Trophoblast cell (in vitro differentiated cells and primary cell): ENCODE measurements at places on chromosomes 12 and 14.
A peak's percentile ranks its signal among the peaks of the same experiment; 100 is the strongest.

- no peaks in the 10 kb centered on the region for H3K27me3 ChIP-seq
- H3K4me1 ChIP-seq: peaks cover 2% of the 10 kb centered on the region
- no peaks in the 10 kb centered on the region for H3K36me3 ChIP-seq
- no peak overlapping the region for H3K27ac ChIP-seq
- no peak for DNase-seq
These were observed 106.9 kb downstream of the STXBP6 start for GRCh38 chr14:24943024-24943423.

DNA sequence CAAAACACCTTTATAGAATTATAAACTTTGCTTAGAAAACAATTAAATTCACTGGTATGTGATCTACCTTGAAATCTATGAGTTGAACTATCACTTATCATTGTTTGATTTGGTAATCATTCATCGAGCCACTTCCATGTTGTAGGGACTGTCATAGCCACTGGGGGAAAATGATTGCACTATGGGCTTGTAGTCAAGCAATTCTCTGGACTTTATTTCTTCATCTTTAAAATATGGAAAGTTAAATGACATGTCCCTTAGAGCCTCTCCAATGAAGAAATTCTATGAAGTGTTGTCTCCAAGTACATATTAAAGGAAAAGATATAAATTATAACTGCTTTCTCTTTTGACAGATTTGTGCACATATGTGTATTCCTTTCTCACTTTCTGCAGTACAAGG, 97.3 kb downstream of the NELL2 start:
- no peaks in the 10 kb centered on the region for H3K36me3 ChIP-seq
- H3K4me3 ChIP-seq: no peak overlapping the region
- H3K4me1 ChIP-seq: no peaks in the 10 kb centered on the region

GRCh38 chr12:24695657-24696329, 253.1 kb downstream of the BCAT1 start:
- no peak overlapping the region for H3K4me3 ChIP-seq
- no peaks in the 10 kb centered on the region for H3K4me1 ChIP-seq
- no peaks in the 10 kb centered on the region for H3K27me3 ChIP-seq
- no peak overlapping the region for H3K27ac ChIP-seq
- DNase-seq: no peak

- no peak overlapping the region for H3K27ac ChIP-seq
- H3K4me1 ChIP-seq: peaks cover 10% of the 10 kb centered on the region
- no peaks in the 10 kb centered on the region for H3K36me3 ChIP-seq
- no peak for DNase-seq
These were observed 88.8 kb upstream of the DIO3 start for GRCh38 chr14:101472518-101472849.

GRCh38 chr12:32309811-32310736, 89.3 kb upstream of the FGD4 start:
- H3K27me3 ChIP-seq: no peaks in the 10 kb centered on the region
- H3K36me3 ChIP-seq: no peaks in the 10 kb centered on the region
- no peaks in the 10 kb centered on the region for H3K4me1 ChIP-seq
- H3K27ac ChIP-seq: no peak overlapping the region

DNA sequence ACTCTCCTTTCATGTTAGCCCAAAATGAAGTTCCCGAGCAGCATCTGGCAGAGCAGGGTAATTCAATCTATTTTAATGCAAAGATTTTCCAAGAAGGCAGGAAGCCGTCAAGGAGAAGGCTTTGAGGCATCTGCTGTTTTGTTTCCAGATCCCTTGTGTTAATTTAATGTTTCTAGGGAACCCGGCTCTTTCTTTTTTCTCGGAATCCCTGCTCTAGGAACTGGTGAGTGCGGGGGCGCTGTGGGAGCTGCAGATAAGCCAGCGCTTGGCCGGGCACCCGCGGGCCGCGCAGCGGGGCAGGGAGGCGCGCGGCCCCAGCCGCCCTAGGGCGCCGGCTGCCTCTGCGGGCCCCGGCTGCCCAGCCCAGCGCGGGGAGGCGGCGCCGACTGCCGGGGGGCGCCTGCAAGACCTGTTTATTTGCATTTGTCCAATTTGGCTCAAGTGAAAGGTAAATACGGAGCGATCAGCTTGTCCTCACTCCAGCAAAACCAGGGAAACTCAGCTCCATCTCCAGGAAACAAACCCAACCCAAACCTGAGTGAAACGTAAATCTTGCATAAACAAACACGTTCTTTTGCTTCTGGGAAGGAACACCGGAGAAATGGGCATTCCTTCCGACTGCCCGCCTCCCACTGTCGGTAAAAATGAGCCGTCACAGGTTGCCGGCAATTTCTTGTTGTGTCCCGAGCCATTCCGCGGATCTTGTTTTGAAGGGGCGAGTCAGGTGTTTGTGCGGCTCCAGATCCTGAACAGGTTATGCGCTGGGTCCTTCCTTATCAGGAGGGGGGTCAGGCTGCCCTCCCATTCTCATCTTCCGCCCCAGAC, 65.1 kb downstream of the CRADD start:
- H3K36me3 ChIP-seq: no peaks in the 10 kb centered on the region
- H3K27me3 ChIP-seq: no peaks in the 10 kb centered on the region
- H3K4me3 ChIP-seq: peak overlapping the region; percentile 74
- H3K27ac ChIP-seq: peak overlapping the region; percentile 60
- peak; percentile 65 for DNase-seq

- H3K27me3 ChIP-seq: no peaks in the 10 kb centered on the region
- H3K27ac ChIP-seq: no peak overlapping the region
- H3K4me3 ChIP-seq: no peak overlapping the region
- no peak for DNase-seq
- H3K36me3 ChIP-seq: no peaks in the 10 kb centered on the region
These were observed 462.5 kb downstream of the NAV3 start for GRCh38 chr12:78293059-78293686.

- no peak overlapping the region for H3K4me3 ChIP-seq
- DNase-seq: no peak
- H3K36me3 ChIP-seq: no peaks in the 10 kb centered on the region
- H3K27ac ChIP-seq: no peak overlapping the region
- H3K4me1 ChIP-seq: peaks cover 2% of the 10 kb centered on the region
These were observed 27.5 kb downstream of the A2ML1 start for GRCh38 chr12:8849876-8850275.

- H3K4me3 ChIP-seq: no peak overlapping the region
- no peaks in the 10 kb centered on the region for H3K36me3 ChIP-seq
These were observed 487.5 kb upstream of the TMEM132C start for GRCh38 chr12:127779301-127780045.

DNA sequence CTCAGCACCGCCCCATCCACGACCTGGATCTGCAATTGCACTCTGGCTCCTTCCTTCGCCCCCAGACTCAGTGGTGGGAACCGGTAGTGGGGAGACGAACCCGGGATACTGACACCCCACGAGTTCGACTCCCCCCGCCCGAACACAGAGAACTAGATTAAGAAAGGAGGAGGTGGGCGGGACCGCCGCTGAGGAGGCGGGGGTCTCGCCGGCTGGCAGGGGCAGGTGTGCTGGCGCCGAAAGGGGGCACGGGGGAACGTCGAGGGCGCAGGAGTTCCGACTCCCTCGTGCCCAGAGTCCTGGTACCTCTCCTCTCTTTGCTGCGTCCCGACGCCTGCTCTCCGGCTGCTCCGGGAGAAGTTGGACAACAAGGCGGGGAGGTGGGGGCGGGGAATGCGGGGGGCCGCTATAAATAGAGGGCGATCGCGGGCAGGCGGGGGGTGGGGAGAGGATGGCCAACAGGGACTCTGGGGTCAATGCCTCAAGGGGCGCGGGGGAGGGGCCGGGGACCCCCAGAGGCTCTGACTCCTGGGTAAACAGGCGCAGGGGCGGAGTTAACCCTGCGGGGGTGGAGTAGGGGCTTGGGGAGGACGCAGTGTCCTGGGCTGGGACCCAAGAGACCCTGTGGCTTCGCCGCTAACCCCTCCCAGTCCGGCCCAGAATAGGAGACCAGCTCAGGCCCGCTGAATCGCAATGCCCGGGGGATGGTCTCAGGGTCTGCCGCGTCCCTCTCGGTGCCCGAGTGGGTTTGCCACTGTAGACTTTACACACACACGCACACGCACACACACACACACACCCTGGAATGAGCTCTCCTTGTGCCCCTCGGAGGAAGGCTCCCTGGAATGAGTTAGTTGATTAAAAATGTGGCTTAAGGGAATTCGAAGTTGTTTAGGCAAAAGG, 761 bp upstream of the NDRG2 start:
- H3K27ac ChIP-seq: no peak overlapping the region
- peaks cover 27% of the 10 kb centered on the region for H3K4me1 ChIP-seq
- H3K4me3 ChIP-seq: peak overlapping the region; percentile 75
- H3K27me3 ChIP-seq: no peaks in the 10 kb centered on the region
- DNase-seq: no peak

GRCh38 chr14:54762296-54762695, 140.3 kb downstream of the GCH1 start:
- H3K4me1 ChIP-seq: peaks cover 6% of the 10 kb centered on the region
- H3K27ac ChIP-seq: no peak overlapping the region
- H3K27me3 ChIP-seq: no peaks in the 10 kb centered on the region
- peaks cover 42% of the 10 kb centered on the region for H3K36me3 ChIP-seq

DNA sequence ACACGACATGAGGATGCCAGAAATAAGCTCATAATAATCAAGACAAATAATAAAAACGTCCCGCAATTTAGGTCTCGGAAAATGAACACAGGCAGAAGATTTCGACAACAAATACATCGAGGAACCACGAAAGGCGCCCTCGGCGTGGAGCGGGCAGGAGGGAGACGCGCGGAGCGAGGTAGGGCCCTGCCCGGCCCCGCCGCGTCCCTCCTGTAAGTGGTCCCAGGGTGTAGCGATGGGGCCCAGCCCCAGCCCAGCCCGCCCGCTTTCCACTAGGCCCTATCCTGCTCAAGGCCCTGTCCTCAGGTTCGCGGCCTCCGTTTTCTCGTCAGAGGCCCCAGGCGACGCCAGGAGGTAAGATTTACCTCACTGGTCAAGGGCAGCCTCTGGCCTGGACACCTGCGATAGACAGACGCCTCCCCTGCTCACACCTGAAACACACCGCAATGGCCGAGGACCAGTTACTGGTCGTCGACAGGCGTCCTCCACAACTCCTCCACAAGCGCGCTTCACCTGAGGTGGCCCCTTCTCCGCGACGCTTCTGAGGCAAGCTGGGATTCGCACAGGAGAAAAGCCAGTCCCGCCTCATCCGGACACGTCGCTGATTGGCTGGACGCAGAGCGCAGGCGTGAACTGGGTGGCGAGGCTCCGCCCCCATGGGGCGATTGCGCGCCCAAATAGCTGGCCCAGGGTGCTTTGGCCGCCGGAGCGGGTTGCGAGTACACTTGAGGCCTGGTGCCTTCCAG, at the start of gene SYCP3:
Gene SYCP3 (minus strand): TSS at position 543 of the 746 bp plus-strand sequence. CDS start 1,527 bp downstream, outside the sequence.
- no peak within 1 kb of the TSS for H3K4me3 ChIP-seq
- no peaks in the 10 kb centered on the region for H3K27me3 ChIP-seq
- H3K36me3 ChIP-seq: peaks cover 2% of the 10 kb centered on the region
- no peak within 1 kb of the TSS for H3K27ac ChIP-seq
- no peaks in the 10 kb centered on the region for H3K4me1 ChIP-seq
- no peak for DNase-seq

DNA sequence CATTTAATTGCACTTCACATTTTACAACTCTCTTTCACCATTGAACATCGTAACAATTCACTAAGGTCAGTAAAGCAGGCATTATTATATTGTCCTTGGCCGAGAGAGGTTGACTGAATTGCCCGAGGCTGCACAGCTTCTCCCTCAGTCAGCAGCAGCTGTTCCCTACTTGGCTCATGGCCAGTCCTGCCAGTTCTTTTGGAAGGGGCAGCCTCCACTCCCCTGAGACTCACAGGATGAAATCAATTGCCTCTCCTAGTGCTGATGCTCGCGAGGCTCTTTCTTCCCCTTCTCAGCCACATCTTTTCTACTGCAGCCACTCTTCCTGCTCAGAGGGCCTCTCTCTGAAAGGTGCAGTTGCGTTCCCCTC, 79.9 kb upstream of the KCNA1 start:
- H3K4me3 ChIP-seq: no peak overlapping the region
- no peak overlapping the region for H3K27ac ChIP-seq

GRCh38 chr12:27107986-27108385, 25.6 kb upstream of the C12orf71 start:
- no peak overlapping the region for H3K4me3 ChIP-seq
- no peaks in the 10 kb centered on the region for H3K36me3 ChIP-seq
- no peak for DNase-seq

DNA sequence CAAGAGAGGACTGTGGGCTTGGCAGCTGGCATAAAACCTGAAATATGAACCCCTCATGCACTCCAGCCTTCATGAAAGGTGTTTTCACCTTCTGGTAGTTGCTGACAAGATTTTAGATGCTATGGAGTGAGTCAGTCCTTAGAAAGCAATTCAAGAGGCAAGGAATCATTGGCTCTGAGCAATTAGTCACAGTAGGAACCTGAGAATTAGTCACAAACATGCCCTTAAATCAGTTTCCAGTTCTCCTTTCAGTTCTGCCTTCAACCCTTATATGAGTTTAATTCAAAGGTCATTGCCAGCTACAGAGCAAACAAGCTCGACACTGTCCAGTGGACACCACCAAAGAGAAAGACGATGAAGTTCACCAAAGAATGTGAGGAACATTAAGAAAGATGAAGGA, 472.3 kb downstream of the GLT1D1 start:
- H3K4me1 ChIP-seq: no peaks in the 10 kb centered on the region
- no peak overlapping the region for H3K27ac ChIP-seq
- H3K4me3 ChIP-seq: no peak overlapping the region
- DNase-seq: no peak

GRCh38 chr12:46553911-46554310, 181.3 kb upstream of the SLC38A2 start:
- H3K27ac ChIP-seq: no peak overlapping the region
- no peaks in the 10 kb centered on the region for H3K27me3 ChIP-seq
- no peak overlapping the region for H3K4me3 ChIP-seq
- H3K36me3 ChIP-seq: no peaks in the 10 kb centered on the region
- no peak for DNase-seq
- H3K4me1 ChIP-seq: peaks cover 1% of the 10 kb centered on the region

DNA sequence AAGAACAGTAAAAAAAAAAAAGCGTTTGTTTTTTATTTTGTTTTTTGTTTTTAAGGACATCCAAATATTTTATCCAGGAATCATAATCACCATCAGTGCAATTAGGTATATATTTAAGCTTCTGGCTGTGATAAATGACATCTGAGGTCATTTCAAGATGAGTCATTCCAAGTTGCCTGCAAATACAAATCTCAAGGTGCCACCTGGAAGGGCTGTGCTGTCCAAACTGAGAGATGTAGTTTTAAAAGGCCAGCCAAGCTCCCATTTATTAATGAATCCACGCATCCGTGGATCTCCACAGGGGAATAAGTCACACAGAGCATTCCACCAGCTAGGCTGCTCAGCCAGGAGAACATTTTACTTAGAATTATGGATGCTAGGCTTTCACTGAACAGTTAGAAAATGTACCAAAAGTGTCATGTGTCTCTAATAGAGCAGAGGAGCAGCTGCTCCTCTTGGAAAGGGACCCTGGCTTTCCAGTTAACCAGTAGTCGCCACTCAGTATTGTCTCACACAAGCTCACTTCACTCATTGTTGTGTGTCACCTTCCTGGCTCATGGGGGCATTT, 1151.4 kb upstream of the TMEM132C start:
- H3K4me3 ChIP-seq: no peak overlapping the region
- H3K36me3 ChIP-seq: no peaks in the 10 kb centered on the region
- no peaks in the 10 kb centered on the region for H3K4me1 ChIP-seq
- no peaks in the 10 kb centered on the region for H3K27me3 ChIP-seq
- H3K27ac ChIP-seq: no peak overlapping the region

- H3K27me3 ChIP-seq: no peaks in the 10 kb centered on the region
- no peak for DNase-seq
- no peaks in the 10 kb centered on the region for H3K4me1 ChIP-seq
These were observed 136.7 kb downstream of the ZNF664 start for GRCh38 chr12:124109760-124110159.
